ENCODE measurements at places on chromosomes 13 and 19.

GRCh38 chr13:29239653-29240525 is 355.6 kb downstream of the SLC7A1 start:
- no peak for DNase-seq

- no peak for DNase-seq
Observed at GRCh38 chr19:46953955-46954501, 65.6 kb upstream of the NPAS1 start.

GRCh38 chr13:50090211-50090610 is 75.0 kb downstream of the KCNRG start:
- DNase-seq, result no peak

DNA sequence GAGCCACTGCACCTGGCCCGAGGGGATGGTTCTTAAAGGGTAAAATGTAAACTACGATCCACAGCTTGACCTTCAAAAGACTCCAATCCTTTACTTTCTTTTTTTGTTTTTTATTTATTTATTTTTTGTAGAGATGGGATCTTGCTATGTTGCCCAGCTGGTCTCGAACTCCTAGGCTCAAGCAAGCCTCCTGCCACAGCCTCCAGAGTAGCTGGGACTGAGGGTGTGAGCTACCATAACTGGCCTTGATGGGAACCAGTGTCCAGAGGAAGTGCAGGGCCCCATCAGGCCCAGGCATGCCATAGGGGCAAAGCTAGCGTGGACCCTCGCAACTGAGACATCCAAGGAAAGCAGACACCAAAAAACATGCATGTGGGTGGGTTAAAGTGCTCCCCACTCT is 14.2 kb upstream of the TLE6 start:
- DNase-seq, result no peak

Data from Right ventricle myocardium superior (tissue), 1 donor.